IPS DF 6.9 (cell line): ENCODE measurements at places on chromosomes 13 and 19.

- DNase-seq = no peak
These were observed 31.9 kb downstream of the CHST8 start for GRCh38 chr19:33653684-33654083.

- no peak for DNase-seq
These were observed 5.6 kb upstream of the DPF1 start for GRCh38 chr19:38229585-38230073.

- peak; percentile 25 for DNase-seq
These were observed 315.7 kb downstream of the KCTD12 start for GRCh38 chr13:76570510-76570971.

DNA sequence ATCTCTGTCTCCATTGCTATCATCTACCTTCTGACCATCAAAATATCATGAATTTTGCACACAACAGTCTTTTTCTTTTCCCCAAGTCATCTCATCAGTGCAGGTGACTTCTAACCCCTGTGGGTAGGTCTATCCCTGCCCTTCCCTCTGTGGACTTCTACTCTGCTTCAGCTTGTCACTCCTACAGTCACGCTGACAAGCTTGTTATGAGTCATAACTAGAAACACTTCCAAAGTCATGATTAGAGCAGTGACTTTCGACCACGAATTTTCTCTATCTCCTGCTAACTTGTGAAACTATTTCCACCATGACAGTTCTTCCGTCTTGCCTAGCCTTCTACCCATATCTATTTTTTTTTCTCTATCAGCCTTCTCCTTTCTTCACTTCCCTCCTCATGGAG lies 343.7 kb upstream of the ARGLU1 start:
- DNase-seq = no peak

DNA sequence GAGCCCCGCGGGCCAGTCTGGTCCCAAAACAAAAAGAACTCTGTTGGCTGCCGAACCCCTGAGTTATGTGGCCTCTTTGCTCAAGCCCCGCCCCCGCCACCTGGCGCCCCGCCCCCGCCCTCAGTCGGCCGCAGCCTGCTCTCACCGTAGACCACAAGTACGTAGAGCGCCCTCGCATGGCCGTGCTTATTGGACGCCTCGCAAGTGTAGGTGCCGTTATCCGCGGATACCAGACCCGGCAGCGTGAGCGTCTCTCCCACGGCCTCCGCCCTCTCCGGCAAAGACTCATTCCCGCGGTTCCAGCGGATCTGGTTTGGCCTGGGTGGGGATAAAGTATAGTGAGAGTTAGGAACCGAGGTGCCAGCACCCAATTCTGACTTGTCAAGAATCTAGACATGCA lies 5.5 kb upstream of the ZNF428 start:
- DNase-seq = no peak

DNA sequence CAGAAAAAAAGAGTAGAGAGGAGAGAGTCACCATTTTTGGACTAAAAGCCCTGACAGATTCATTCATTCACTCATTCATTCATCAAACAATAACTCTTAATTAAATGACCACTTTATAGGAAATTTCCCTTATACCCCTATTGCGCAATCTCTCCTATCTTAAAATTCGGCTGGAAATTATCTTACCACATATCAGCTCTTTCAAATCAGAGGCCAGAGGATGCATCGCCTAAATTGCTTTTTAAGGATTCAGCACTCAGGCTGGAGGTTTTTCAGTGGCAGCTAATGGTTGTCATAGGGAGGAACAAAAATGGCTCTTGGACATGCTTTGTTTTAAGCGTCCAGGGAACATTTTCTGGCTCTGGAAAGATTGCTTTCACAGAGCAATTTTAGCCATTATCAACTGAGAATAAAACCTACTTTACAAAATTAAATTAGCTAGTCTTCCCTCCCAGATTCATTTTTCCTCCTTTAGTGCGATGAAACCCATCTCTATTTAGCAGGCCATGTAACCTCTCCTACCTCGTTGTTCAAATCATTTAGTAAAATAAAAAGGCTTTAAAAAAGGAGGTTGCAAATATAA lies 115.2 kb downstream of the OLFM4 start:
- no peak for DNase-seq

DNA sequence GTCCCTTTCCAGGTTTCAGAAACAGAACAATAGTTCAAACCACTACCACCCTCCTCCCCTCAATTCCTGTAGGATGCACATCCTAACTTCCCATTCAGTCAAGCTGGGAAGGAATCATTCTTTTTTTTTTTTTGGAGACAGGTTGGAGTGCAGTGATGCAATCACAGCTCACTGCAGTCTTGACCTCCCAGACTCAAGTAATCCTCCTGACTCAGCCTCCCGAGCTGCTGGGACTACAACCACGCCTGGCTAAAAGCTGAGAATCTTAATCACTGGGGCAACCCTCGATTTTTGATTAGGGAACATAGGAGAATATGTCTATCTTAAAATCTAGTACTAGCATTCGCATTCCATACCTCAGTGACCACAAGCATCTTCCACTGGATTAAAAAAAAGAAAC lies 146.2 kb downstream of the ABCC4 start:
- no peak for DNase-seq

DNA sequence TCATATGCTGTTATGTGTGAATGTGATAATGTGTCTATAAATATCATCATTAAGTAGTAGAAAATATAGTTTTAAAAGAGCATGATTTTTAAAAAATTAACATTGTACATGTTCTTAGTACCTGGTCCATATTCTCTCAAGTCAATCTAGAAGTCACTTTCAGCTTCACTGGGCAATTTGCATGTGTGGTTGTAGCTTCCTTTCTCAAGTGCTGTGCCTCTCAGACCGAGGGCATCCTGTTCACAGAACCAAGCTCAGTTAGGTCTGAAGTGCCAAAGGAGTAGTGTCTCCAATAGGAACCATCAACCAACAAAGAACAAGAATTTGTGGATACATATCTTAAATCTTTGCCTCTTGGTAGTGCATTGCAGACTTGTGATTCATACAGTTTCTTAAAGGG lies 541.8 kb upstream of the SLC10A2 start:
- no peak for DNase-seq

DNA sequence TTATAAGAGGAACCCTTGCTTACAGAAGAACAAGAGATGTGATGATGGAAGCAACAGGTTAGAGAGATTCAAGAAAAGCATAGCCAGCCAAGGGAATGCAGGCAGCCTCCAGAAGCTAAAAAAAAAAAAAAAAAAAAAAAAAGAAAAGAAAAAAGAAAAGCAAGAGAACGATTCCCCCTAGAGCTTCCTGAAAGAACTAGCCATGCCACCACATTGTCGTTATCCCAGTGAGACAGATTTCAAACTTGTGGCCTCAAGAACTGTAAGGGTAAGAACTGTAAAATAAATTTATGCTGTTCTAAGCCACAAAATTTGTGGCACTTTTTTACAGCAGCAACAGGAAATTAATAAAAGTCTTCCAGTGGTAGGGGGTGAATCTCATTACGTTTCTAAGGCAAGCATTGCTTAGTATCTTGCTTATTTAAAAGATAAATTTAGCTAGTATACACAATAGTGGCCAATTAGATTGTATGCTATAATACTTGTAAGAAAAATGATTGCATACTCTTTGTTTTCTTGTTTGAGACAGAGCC lies 21.8 kb downstream of the RFXAP start:
- DNase-seq = no peak

DNA sequence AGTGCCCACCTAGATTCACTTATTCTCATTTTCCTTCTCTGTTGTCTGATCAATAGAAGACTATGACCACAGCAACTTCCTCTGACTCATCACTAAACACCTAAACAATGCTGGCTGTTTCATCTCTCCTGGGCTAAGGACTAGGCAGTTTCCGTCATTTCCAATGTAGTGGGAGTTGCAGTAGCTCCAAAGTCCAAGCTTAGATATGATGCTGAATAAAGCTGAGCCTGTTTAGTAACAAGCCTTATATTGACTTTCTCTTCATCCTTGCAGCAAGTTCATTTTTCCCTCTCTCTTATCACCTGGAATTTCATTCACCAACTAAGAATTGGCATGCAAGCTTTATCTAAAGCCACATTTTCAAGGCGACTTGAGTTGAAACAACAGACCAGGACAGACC lies 53.5 kb upstream of the PCDH9 start:
- no peak for DNase-seq

- no peak for DNase-seq
These were observed 284.1 kb upstream of the SOX21 start for GRCh38 chr13:94996445-94996844.

DNA sequence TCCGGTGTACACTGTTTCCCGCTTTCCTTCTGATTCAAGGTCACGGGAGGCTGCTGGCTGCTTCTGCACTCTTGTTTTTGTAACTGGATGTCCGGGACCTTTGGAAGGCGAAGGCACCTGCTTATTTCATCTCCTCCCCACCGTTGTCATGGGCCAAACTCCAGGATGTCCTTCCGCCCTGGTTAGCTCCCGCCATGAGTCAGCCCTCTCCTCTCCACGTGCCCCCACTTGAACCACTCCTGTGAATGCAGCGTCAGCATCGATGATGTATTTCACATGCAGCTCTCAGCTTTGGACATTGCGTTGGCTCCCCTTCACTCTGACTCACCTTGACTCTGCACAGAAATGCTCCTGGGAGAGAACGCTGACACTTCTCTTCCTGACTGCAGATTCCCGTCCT lies 5.5 kb upstream of the GALP start:
- DNase-seq = no peak

- DNase-seq = no peak
These were observed at the start of gene ICAM5 for GRCh38 chr19:10289836-10290356. ICAM5 (plus strand) TSS chr19:10289952; CDS start chr19:10290044, 92 bp downstream.

- DNase-seq = no peak
These were observed 7.8 kb downstream of the PLPP2 start for GRCh38 chr19:283395-283794.

DNA sequence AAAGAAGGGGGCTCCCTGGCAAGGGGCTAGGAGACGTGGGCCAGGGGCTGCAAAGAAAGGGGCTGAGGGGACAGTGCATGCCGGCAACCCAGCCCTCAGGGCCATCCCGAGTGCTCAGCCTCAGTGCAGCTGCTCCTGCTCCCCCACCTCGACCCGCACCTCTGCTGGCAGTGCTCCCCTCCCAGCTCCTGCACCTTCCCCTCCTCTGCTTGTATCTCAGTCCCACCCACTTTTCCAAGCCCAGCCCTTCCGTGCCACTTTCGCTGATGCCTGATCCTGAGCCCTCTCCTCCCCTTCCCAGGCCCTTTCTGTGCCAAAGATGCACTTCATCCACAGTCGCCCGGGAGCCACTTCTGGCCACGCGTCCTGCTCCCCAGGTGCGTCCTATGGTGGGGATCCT lies 69.9 kb upstream of the KCTD15 start:
- no peak for DNase-seq

DNA sequence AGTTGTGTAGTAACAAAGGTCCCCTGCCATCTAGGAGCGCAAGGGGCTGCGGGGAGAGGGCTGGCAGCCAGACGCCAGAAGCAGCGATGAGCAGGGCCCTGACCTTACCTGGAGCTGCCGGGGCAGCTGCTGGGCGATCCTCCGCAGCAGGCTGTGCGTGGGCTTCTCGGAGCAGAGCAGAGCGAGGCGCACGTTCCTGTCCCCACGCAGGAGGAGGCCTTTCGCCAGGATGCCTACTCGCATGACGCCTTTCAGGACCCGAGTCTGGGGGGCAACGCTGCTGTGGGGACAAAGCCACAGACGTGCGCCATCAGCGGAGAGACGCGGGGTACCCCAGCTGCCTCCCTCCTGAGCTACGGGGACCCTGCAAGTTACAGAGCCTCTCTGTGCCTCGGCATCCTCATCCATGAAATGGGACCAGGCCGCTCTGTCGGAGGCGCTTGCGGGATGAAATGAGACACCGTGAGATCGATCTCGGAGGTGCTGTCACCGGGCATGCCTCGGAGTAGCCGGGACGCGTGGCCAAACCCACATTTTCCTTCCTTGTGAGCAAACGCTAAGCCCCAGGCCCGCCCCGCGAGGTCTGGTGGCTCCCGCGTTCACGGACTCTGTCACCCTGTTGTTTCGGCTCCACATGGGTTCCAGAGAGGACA lies 30.5 kb upstream of the MATK start:
- DNase-seq = no peak

GRCh38 chr19:7699417-7700401 lies 2.2 kb downstream of the FCER2 start:
- no peak for DNase-seq

DNA sequence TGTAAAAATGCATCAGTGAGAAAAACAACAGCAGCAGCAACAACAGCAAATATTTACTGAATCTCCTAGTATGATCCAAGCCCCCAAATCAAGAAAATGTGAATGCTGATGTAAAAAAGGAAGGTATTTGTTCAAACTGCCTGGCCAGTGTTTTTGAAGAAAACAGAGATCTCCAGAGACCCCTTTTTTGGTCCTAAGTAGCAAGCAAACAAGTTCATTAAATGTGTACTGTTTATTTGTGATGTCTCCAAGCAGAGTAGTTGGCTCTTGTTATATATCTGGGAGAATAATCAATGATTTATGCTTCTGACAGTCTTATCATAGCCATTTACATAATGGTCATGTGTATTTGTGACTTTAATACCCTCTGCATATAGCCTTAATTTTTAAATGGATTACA lies 50.7 kb downstream of the CDADC1 start:
- no peak for DNase-seq

DNA sequence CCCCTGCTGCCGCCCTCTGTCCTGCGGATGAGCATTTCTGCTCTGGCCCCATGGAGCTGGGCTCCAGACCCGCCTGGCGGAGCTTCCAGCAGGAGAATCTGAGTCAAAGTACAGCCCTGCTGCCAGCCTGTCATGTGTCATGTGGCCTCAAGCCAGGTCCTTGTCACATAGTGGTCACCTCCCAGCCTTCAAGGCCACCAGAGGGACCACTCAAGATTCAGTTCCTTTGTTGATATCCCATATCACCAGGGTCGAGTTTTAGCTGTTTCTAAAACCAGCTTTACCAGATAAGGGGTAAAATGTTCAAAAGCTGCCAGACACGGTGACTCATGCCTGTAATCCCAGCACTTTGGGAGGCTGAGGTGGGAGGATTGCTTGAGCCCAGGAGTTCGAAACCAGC lies 13.4 kb downstream of the THOP1 start:
- DNase-seq = no peak

GRCh38 chr19:49125025-49125731 lies 5.8 kb downstream of the PPFIA3 start:
- no peak for DNase-seq

GRCh38 chr19:5200844-5201243 lies 139.8 kb downstream of the PTPRS start:
- no peak for DNase-seq

DNA sequence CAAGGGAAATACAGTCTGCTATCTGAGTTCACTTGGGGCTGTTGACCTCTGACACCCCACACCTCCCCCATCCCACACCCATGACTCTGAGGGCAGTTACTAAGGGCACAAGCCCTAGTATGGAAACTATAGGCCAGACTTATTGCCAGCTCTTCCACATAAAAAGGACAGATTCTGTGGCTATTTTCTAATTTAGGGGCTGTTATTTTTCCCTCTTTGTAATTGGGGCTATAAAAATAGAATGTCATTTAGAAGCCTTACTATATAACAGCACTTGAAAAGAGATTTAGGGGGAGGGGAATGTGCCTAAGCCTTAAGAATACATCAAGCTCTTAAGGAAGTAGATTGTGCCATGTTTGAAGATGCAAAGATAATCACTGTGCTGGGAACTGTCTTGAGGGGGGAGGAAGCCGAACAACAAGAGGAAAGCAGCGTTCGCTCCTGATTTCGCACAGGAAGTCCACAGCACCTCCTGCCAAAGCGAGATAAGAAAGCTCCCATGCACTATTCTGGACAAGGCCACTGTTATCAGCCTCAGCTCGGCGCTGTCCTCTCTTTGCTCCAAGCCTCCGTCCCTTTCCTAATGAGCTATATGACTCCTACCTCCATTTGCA lies 86.6 kb downstream of the FLT1 start:
- DNase-seq = no peak
